BJ (cell line): ENCODE measurements at places on chromosomes 7 and 10.

GRCh38 chr10:16788125-16788524 is 29.1 kb downstream of the RSU1 start:
- no peak for DNase-seq

DNA sequence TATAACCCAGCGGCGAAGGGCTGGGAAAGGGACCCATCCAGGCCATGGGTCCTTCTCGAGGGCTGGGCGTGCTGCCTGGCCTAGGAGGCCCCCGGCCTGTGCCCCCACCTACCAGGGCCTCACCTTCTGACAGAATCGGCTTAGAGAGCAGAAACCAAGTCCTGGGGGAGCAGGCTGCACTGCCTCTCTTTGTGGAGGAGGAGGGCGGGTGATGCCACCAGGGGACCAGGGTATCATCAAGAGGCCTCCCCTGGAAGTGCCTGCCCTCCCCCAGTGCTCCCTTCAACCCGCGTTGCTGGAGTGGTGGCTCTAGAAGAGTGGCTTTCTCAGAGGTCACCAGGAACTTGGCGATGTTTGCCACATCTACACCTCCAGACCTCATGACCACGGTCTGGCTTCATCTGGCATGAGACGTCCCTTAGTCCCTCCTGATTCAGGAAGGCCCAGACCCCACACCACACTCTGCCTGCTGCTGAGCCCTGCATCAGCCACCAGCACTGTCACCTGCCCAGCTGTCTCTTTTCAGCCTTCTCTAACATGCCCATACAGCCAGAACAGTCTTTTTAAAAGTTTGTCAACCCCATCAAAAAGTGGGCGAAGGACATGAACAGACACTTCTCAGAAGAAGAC is 31.9 kb downstream of the FKBP6 start:
- DNase-seq: no peak

DNA sequence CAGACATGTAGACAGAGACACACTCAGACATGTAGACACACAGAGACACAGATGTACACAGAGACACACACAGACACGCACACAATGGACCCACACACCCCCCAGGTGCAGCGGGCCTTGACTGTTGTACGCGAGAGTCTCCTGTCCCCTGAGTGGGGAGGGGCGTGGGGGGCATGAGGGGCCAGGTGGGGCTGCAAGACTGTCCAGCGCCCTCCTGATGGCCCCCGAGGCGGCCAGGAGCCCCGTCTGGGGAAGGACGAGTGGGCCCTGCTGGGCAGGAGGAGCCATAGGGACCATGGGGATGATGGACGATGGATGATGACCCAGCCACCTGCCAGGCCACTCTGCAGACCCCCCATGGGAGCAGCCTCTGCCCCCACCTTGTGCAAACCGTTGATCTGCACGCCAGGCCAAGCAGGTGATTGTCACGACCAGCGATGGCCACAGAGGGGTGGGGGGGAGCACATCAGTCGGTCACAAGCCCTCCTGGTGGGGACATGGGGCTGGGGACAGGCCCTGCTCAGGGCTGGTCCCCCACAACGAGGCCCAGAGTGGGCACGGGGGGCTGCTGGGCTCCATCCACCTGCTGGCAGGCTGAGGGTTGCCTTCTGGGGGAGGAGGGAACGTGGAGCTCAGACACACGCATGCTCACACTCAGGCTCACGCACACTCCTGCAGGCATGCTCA is 11.6 kb downstream of the VENTX start:
- no peak for DNase-seq

- DNase-seq: no peak
Observed at GRCh38 chr10:48882881-48883280, 56.8 kb downstream of the LRRC18 start.

DNA sequence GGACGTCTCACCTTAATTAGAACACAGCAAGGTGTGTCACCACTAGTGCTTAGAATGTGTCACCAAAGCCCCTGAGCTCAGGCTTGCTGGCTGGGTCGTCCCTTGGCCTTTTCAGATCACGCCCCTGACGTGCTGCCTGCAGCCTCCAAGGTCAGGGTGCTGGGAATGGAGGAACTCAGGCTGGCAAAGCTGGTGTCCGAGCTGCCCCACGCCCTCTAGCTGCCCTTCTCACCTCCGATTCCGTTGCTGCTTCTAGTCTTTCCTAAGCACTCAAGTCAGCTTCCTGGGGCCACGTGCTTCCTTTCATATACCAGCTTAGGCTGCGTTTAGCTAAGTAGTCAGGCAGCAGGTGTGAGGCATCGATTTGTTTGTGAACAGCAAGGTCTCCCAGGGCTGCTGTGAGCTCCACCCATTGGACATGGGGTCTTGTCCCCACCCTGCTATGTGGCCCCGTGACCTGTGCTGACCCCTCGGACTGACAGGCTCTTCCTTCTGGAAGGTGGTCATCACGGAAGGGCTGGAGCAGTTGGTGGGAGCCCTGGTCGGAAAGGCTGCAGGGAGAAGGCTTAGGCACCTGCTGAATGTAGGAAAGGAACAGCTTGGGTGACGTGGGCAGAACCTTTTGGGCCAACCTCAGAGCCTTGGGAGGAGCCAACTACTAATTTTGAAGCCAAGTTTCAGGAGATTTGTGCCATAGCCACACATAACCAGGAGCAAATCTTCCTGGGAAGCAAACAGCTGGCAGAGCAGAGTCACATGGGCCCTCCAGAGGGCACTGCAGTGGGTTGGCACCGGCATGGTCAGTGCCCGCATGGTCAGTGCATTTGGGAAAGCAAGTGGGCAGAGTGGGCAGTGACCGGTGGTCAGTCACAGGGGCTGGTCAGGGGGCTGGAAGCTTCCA is 28.8 kb downstream of the VIPR2 start:
- DNase-seq: no peak

DNA sequence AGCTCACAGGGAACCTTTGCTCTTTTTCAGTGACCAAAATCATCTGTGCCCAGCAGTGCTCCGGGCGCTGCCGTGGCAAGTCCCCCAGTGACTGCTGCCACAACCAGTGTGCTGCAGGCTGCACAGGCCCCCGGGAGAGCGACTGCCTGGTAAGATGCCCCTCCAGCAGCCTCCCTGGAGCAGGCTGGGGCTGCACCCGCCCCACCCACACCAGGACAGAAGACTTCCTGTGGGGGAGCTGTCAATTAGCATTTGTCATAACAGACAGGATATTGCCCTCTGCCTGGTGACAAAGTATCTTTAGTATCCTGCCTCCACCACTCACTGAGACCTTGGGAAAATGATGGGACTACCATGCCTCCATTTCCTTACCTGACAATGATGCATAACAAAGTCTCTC is 133.7 kb downstream of the EGFR start:
- no peak for DNase-seq

DNA sequence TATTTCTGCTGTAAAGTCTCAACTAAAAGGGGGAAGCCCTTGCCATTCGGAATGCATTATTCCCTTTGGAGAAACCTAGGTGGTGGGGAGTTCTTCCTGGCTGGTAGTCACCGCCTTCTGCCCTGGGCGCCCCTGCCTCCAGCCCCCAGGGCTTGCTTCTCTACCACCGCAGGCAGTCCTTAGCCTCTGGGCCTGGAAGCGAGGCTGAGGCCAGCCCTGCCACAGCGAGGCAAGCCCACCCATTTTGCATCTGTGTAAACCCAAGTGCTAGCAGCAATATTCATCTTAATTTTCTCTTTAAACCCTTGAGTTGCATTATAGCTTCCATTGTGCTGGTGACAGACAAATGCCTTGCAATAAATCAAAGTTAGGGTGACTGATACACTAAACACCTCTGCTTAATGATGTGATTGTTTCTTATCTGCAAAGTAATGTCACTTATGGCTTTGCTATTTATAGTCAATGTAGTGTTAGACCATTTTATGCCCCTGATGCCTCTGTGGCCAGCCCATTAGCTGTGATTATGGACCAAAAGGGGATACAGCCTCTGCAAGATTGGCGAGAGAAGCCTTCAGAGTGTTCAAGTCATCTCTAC is 26.2 kb upstream of the MGMT start:
- DNase-seq: no peak

DNA sequence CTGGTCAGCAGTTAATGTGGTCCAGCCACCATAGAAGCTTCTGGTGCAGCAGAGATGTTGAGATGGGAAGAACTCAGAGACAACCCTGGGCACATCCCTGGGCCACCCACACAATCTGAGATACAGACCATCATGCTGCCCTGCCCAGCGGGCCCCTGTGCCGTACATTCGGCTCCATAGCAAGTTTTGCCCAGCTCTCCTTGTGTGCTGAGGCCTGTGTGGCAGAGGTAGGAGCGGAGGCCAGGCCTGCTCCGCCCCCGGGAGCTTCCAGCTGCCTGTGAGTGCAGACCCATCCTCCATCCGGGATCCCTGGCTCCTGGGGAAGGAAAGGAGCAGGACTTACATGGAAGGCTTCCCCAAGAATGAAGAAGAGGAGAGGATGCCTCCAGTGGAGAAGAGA is 140.3 kb downstream of the NEURL1 start:
- no peak for DNase-seq

DNA sequence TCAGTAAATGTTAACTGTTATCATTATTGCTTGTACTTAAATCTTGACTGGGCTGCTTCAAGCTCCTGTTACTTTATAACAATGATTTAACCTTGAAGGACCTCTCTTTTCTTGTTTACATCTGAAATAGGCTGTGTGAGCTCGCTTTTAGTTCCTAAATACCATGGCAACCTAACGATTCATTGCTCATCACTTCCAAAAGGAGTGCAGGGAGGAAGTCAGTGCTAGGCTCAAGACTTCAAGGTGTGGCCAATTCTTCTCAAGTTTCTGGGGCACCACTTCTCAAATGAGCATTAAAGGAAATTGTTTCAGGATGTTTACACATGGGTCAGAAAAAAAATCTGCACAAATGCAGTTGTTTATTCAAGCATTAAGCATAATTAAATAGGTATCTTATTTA is 284.2 kb downstream of the MTERF1 start:
- DNase-seq: no peak

DNA sequence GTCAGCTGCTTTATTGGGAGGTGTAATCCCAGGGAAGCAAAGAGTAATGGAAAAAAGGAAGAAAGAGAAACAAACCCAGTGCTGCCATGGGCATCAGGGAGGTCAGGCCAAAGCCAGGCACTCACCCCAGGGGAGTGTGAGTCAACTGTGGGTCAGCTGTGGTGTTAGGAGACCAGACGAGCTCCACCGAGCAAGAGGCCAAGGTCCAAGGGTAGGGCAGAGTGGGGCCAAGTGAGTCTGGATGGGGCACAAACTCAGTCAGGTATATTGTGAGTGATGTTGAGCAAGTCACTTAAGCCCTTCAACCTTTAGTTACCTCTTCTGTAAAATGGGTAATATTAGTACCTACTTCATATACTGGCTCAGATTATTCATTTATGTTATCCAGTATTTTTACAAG is 30.4 kb upstream of the CDK13 start:
- DNase-seq: no peak

GRCh38 chr7:122543891-122544290 is 155.0 kb downstream of the RNF133 start:
- DNase-seq: no peak

DNA sequence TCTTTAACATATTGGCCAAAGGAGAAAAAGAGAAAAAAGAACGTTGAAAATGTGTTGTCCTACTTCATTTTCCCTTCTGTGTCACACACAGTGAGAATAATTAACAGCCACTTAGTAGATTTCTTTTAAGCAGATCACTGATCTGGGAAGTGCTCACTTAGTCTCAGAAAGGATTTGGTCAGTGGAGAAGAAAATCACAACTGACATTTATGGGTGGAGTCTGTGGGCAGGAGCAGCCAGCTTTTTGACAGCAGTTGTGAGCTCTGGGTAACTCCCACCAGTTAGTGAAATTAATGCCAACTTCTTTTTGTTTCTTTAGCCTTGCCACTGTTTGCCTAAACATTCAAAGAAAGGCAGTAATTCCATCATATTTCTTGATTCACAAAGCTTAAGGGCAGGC is 49.7 kb downstream of the CDK14 start:
- DNase-seq: no peak

DNA sequence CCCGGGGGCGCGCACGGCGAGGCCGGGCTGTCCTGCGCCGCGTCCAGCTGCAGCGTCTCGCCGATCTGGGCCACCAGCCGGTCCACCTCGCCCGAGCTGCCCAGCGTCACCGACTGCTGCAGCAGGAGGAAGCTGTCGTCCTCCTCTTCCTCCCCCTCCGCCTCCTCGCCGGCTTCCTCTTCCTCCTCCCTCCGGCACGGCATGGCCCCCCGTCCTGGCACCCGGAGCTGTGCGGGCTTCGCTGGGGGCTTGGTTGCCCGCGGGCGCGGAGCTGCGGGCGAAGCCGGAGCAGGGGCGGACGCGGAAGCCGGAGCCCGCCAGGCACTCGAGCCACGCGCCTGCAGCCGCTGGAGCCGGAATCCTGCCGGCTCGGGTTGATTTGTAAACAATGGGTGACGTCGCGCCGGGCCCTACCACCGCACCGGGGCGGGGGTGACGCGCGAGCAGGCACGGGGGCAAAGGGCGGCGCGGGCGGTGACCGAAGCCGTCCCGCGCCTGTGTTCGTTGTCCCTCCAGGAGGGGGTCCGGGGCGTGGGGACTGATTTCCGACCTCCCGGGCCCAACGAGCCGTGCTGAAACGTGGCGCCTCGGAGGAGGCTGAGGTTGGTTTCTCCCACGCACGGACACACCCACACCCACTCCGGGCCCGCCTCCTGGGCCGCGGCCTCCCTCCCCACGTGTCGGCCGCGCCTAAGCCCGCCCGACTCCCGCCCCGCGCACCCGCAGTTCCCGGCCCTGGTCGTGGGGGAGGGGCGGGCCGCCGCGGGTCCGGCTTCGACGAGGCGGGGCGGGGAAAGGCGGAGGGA is at the start of gene FRAT2:
TSS of gene FRAT2 (minus strand) at position 360 of the 806 bp plus-strand sequence. CDS start at position 203, 157 bp downstream.
- no peak for DNase-seq

GRCh38 chr7:112533591-112533990 is 52.8 kb downstream of the LSMEM1 start:
- DNase-seq: no peak

DNA sequence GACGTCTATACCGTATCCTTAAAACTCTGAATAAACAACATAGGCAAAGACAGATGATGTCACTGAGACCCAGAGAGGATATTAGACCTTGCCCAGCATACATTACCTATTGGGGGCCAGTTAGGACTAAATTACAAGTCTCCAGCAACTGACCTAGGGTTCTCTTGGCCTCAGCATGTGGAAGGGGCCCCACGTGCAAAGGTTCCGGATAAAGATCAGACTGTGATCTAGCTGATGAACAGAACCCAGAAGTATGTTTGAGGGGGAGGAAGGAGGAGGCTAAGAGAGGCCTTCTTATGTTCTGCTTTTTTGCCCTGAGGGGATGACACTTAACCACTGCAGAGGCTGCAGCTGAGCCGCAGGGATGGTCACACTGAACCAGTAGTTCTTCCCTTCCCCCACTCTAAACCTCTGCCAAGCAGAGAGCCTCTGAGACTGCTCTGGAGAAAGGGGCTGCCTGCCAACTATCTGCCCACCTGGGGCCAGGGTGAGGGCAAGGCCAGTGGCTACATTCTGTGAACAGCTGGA is 24.0 kb upstream of the KMT2C start:
- DNase-seq: no peak

DNA sequence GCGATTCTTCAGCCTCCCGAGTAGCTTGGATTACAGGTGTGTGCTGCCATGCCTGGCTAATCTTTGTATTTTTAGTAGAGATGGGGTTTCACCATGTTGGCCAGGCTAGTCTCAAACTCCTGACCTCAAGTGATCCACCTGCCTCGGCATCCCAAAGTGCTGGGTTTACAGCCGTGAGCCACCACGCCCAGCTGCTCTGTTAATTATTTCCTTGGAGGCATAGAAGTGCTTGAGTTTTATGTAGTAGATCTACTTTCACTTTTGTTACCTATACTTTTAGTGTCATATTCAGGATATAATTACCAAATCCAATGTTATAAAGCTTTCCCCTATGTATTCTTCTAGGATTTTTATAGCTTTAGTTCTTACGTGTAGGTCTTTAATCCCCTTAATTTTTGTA is 1093.0 kb downstream of the GATA3 start:
- DNase-seq: no peak

- DNase-seq: no peak
Observed at GRCh38 chr10:11285171-11285570, 267.5 kb downstream of the CELF2 start.
